ENCODE measurements at places on chromosomes 7 and 10.

- DNase-seq, result no peak
These were observed 141.7 kb upstream of the SEMA3A start for GRCh38 chr7:84336303-84336702.

GRCh38 chr7:70776627-70777101, 355.3 kb upstream of the GALNT17 start:
- DNase-seq, result peak; percentile 52

DNA sequence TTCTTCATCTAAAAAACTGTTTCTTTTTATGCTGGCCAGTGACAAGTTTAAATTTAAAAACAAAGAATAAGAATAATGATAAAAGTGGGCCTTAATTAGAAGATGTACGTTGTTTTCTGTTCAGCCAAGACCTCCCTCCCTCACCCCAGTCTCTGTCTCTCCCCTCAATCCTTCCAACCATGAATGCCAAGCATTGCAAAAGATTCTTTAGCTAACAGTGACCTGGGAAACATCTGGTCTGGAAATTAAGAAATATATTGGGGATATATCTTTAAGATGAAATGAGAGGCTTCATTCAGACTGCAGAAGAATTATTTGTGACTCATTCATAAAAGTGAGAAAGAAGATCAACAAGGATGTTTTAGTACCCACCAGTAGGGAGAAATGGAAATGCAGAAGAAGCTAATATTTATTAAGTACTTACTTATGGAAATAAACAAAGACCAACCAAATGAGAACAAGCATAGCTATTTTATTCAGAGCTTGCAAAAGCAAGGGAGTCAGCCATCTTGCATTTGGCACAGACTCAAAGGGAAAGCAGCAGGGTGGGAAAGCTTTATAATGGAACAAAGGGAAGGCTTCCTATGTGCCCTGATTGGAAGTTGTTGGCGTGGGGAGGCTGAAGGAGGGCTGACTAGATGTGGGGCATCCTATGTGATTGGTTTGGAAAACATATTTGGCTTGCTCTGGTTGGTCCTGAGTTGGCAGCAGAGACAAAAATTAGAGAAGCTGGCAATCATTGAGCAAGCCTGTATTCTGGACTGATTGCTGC, 595.4 kb upstream of the GHITM start:
- no peak for DNase-seq

GRCh38 chr7:125878988-125879387, 949.4 kb upstream of the POT1 start:
- no peak for DNase-seq

DNA sequence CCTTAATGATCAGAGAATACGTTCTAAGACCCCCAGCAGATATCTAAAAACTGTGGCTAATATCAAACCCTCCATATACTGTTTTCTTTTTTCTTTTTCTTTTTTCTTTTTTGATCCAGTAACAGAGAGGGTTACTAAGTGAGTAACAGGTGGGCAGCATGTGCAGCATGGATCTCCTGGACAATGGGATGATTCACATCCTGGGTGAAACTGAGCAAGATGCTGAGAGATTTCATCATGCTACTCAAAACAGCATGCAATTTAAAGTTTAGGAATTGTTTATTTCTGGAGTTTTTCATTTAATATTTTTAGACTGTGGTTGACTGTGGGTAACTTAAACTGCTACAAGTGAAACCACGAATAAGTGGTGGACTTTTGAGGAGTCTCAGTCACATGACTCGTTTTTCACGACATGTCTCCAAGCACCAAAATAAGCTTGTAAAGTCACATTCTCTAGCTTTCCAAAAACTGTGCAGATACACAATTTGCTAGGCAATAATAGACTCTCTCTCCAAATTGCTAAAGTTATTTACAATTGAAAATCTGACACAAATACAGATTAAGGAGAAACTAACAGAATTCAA, 716.2 kb downstream of the NXPH1 start:
- DNase-seq, result no peak

- DNase-seq, result no peak
These were observed 234.4 kb downstream of the ARL4A start for GRCh38 chr7:12921751-12922345.

DNA sequence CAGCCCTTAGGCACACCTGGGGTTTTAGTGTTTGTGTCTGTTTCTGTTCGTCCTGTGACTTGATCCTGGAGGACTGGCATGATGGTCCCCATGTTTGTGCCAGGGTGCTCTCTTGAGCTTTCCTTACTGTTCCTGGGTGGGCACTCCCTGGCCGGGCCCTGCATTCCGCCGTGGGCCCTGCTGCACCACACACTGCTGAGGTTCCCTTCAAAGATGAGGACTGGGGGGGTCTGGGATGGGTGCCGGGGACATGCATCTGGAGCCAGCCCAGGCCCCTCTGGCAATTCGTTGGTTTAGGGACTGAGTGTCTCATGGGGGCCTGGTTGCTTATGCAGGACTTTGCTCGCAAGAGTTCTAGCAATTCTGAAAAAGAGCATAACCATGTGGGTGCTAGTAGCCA, 4.7 kb downstream of the AGAP3 start:
- no peak for DNase-seq

DNA sequence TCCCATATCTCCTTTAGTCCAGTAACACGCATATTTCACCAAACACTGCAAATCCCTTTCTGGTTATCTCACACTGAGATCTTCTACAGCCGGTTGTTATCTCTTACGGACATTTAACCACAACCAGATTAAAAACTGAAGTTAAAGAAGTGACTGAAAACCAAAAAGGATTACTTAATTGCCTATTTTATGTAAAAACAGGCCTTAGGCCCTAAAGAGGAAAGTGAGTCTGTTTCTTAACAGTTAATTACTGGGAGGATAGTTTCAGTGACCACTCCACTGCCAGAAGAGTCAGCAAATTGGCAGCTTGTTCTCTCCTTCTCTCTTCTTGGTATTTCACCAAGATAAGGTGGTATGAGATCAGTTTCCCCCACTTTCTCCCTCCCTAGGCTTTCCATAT, 161.9 kb upstream of the MEOX2 start:
- DNase-seq, result no peak

DNA sequence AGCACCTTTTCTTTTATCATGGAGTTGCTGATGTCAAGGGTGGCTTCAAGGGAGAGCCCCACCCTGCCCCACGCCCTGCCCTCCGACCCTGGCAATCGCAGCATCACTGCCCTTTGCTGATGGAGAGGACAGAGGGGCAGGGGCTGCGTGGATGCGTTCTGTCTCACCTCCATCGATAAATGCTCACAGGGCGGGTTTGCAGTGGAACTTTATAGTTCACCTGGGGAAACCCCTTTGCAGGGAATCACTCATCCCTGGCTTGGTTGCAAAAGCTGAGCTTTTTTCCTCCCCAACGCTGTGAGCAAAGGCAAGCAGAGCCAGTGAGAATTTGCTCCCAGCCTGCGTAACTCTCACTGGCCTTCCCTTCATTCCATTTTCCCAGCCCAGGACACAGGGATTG, 176.8 kb downstream of the WDR37 start:
- DNase-seq, result no peak

All from central memory CD4-positive, alpha-beta T cell (primary cell).